HFF-Myc (cell line): ENCODE measurements at places on chromosomes 1 and 21.

GRCh38 chr21:16007943-16008342, 278.2 kb downstream of the USP25 start:
- no peak for DNase-seq

- DNase-seq, result no peak
Observed at GRCh38 chr1:16886860-16887605, 8.7 kb upstream of the RNU1-2 start.

DNA sequence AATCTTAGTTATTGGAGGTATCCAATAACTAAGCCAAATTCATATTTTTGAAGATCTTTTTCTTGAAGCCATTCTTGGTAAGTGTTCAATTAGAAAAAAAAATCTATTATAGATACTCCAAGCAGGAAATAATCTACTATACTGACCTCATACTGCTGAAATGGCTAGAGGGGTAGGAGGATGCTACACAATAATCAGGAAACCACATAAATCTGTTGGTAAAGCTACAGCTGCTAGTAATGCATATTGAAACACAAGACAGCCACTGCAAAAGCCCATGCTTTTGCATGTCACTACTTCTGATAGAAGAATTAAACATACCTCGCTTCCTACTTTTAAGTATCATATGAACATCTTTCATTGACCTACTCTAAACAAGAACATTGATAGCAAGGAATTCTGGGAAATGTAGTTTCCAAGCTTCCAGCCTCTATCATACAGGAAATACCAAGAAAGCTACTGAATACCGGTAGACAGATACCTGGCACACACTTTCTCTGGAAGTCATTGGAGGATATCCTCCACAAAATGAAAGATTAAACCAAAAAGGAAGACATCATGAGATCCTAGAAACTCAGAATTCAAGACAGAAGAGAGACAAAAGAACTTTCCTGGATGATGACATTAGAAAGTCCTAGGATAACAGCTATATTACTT, 103.0 kb upstream of the VAV3 start:
- no peak for DNase-seq

DNA sequence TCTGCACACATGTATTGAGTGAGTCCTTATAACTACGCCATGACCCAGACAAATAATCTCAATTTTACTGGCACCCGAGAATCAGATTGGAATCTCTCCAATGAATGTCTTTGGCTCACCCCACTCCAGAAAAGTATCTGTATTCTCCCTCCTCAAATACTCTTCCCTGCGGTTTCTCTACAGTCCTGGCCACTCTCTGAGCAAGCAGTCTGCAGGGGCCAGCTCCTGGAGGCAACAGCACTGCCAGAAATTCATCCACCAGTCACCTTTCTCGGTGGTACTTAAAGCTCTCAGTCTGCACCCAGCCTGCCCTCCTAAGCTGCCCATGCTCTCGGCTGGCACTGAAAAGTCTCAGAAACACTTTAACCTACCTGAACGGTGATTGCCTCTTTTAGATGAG, 16.1 kb upstream of the LYST start:
- no peak for DNase-seq

- DNase-seq, result no peak
Observed at GRCh38 chr1:155137154-155137949, 1.7 kb downstream of the SLC50A1 start.

DNA sequence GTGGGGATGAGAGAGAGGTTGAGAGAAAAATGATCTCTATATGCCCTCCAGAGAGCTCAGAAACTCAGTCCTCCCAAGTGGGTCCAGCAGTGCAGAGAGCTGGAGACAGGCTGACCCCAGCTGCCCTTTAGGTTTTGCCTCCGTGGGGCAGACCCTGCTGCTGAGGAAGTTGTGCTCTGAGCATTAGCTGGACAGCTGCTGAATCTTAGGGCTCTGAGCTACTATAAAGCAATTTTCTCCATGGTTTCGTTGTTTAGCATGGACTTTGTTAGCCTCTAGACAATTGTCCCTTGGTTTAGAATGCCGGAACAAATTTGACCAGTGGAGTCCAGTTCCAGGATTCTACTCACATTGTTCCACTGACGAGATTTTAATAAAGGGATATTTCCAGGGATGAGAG, 22.1 kb downstream of the BATF3 start:
- DNase-seq, result no peak

- no peak for DNase-seq
Observed at GRCh38 chr1:44806025-44806703, 987 bp downstream of the DYNLT4 start.

DNA sequence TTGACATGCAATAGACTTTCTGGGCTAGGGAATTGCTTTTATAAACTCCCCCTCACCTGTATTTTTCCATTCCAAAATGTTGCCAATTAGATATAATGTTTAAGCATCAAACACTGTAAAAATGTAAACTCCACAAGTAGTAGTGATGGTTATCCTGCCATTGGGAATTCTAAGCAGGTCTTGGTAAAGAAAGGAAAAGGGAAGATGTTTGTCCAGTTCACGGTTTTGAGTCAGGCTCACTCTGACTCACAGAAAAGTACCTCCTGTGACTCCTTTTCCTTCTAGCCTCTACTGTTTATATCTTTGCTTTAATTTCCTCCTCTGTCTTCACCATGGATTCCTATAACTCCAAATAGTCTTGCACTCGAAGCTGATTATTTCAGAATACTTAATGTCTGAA, 19.0 kb upstream of the PTPN14 start:
- no peak for DNase-seq

DNA sequence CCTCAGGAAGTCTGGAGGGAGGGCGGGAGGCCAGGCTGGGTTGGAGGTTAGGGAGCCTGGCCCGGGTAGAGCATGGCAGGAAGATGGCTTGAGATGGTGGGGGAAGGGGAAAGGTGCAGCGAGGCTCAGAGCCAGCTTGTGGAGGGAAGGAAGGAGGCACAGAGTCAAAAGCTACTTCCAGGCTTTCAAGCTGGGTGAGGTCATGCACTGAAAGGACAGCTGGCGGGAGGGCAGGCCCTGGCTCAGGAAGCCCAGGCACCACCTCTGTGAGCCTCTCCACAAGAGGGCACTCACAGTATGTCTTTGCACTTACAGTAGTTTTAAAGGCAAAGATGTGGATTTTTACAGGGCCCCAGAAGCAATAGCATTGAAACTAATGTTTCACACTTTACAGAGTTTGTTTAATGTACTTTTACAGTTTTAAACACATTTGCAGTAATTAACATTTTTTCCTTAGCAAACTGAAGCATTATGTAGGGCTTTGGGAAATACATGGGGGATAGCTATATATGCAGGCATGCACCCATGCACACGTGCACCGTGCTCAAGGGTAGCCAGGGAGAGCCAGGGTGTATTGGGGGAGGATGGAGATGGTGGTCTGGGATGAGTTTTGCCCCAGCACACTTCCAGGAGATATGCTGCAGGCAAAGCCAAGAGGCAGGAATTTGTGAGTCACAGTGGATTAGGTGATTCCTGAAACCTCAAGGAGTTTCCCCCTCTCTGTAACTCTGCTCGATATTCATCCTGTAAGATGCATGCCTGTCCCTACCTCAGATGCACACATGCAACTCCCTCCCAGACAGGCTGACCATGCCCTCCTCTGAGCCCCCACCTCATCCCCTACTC, 6.1 kb upstream of the ADAM15 start:
- DNase-seq, result no peak

DNA sequence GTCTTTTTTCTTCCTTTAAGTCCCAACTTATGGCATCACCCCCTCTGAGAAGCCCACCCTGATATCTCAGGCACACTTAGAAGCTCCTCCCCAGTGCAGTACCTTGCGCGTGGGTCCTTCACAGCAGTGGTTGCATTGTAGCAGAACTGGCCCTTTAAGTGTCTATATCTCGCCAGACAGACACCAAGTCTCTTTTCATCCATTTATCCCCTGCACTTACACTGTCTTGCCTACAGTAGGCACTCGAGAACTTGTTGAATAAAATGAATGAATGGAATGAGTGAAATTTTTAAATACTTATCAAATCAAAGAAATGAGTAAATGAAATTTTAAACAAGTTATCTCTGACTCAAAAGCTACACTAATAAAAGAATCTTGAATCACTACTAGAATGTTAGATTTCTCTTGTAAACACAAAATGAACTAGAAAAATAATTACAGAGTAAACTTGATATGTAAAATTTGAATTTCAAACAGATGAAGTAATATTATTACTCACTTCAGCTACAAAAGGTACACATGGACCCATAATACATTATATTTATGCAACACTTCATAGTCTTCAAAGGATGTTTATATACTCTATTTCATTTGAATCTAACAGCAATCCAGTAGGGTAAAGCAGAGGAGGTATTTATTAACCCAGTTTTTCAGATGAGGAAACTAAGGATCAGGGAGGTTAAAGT, 54.7 kb upstream of the MAN1A2 start:
- DNase-seq, result no peak

DNA sequence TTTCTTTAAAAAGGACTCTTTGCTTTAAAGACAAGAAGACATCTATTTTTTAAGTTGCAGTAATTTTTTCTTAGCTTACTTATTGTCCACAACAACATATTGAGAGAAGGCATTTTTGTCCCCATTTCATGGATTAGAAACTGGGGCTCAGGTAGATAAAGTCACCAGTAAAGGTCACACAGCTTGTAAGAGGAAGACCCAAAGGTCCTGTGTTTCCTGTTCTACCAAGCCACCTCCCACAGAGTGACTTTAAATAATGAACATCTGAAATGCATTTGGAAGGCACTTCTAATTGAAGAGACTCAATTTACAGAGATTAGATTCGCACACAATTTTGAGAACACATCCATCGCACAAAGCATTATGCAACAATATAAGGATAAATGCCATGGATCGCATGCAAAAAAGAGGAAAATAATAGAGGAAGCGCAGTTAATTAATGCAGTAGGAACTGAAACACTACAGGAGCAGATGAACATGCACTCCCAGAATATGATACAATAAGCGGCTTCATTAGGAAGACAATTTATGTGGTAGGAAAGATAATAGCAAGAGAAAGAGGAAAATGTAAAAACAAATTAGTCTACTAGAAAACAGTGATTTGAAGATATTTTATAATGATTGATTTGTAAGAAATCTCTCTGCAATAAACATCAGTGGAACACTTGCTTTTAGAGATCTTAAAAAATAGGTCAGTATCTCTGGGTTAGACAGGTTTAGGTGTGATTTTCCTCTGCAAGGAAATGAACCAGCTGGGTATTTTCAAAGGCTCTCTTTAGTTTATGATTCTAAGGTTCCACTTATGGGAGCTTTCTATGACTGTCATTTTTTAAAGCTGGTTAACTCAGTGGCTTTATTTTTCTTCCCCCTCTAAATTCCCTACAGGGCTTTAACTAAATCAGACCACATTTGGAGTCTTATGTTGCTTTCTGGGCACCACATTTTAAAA, 27.1 kb upstream of the CD2 start:
- DNase-seq, result no peak

- DNase-seq, result no peak
Observed at GRCh38 chr1:244665771-244666217, 12.9 kb downstream of the DESI2 start.

DNA sequence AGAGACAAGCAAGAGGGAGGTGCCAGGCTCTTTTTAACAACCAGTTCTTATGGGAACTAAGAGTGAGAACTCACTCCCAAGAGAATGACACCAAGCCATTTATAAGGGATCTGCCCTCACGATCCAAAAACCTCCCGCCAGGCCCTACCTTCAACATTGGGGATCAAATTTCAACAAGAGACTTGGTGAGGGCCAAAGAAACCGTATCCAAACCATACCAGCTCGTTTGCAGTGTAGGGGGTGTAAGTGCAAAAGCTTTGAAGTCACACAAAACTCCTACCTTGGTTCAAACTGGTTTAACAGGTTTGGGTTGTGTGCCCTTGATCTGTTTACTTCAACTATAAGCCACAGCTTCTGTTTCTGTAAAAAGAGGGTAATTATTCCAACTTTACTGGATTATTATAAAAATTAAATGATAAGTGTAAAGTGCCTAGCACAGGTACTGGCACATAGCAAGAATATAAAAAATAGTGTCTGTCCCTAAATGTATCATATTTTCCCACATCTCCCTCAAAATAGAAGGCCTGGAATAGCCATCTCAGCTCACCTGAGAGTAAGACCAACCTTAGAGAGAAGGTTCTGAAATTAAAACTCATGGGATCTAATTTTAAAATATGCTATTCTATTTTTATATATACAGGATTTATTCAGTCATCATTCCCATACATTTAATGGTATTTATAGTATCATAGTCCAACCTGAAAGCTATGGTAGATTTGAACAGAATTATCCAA, 7.0 kb upstream of the USP25 start:
- DNase-seq, result no peak

GRCh38 chr21:34195335-34195734, 122.0 kb downstream of the MRPS6 start:
- no peak for DNase-seq

DNA sequence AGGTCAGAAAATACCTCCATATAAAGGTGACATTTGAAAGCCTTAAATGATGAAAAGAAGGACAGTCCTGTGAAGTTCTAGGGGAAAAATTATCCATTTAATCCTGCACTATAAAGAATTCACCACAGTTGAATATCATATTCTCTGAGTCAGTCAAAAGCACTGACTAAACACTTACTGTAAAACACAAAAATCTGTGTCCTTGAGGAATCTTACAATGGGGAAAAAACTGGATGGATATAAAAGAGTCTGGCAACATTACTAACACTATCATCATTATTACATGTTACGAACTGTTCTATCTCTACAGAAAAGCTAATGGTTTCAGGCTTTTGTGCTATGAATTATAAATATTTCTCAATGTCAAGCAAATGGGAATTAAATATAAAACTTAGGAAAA, 42.4 kb upstream of the HP1BP3 start:
- DNase-seq, result no peak

DNA sequence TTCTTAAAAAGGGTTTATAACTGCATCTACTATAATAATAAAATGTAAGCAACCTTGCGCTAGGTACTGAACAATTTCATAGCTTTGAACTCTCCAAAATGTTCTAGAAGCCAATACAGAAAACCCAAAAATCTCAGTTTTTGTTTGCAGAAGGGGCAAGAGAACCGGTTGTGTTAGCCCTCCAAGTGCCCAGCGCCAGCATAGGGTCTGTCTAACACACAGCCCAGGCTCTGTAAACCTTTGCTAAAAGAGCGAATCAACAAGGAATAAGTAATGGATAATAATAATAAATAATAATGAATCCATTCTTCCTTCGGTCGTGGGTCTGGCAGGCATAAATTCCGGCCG, 333 bp upstream of the CHAF1B start:
- DNase-seq, result no peak

- DNase-seq, result no peak
Observed at GRCh38 chr1:207838156-207839082, 72.5 kb downstream of the CD34 start.

GRCh38 chr1:223001653-223002634, 141.1 kb downstream of the TLR5 start:
- DNase-seq, result no peak
